HEK293T (cell line): ENCODE measurements at places on chromosomes 6 and 20.

DNA sequence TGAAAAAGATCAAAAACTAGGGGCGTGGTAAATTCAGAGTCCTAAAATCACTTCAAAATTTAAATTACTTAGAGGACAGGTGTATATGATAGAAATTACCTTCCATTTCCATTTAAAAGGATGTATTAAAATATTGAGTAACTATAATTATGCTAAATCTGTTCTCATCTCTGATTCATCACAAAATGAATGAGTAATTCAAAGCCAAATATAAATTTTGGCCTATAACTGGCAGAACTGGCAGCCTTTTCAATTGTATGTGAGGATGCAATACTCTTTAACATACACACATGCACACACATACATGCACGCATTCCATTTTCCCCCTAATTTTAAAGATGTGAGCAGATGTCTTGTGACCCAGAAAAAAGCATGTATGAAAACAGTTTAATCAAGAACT lies 194.6 kb downstream of the EPM2A start:
- DNase-seq, result no peak

GRCh38 chr6:118501099-118501498 lies 47.0 kb upstream of the PLN start:
- DNase-seq, result no peak

GRCh38 chr6:42017021-42017643 lies 33.2 kb upstream of the TAF8 start:
- DNase-seq, result no peak

- DNase-seq, result no peak
Measured at GRCh38 chr6:142699391-142699790, 245.6 kb downstream of the HIVEP2 start.
